ENCODE measurements at places on chromosomes 5 and 9.
A peak's percentile ranks its signal among the peaks of the same experiment; 100 is the strongest.

GRCh38 chr9:98707166-98708102, 1.3 kb downstream of the GABBR2 start:
- no peak for DNase-seq

DNA sequence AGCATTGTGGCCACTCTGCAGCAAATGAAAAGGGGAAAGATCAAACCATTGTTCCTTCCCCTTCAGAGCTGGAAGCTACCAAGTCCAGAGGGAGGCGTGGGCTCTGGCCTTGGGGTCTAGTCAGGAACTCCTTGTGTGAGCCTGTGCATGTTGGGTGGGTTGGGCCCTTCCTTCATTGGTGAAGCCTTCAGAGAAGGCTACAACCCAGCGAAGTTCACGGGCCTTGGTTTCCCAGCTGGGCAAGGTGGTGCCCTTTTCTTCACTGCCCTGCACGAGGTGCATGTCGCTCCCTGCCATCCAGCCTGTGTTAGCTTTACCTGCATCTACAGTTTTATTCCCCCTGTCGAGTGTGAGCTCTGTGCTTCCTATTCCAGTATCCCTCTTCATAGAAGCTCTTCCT, 84.7 kb downstream of the ZNF618 start:
- DNase-seq, result no peak

GRCh38 chr5:41921166-41921565, 3.9 kb upstream of the FBXO4 start:
- DNase-seq, result no peak

DNA sequence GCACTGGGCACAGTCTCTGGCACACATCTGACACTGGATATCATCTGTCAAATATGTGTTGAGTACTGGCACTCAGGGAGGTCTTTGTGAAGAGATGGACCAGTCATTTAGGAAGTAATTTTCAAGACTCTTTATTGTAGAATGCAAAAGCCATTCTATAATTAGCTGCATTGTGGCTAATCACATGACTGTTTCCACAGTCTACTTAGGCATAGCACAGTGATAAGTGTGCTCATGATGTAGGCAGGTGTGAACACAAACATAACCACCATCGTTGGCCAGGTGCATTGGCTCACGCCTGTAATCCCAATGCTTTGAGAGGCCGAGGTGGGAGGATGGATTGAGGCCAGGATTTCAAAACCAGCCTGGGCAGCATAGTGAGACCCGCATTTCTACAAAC, 62.2 kb downstream of the CFAP77 start:
- DNase-seq, result peak; percentile 48

DNA sequence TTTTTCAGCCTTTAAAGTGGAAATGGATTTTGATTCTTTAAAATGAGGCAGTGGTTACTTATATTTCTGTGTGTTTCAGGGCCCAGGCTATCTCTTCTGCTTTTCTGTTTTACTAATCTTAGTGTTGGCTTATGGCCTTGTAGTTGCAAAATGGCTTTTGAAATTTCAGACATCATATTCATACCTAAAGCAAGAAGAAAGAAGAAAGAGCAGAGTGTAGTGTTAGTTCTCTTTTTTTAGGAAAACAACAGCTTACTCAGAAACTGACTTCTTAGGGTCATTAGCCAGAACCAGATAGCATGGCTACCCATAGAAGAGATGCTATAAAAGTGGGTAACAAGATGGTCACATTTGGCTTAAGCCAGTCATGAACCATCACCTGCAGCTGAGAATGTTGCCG, 20.9 kb downstream of the ZBED3 start:
- DNase-seq, result no peak

GRCh38 chr5:154202379-154203260, 12.1 kb downstream of the GALNT10 start:
- DNase-seq, result no peak

- no peak for DNase-seq
Measured at GRCh38 chr9:136235709-136236455, 9.7 kb downstream of the QSOX2 start.

DNA sequence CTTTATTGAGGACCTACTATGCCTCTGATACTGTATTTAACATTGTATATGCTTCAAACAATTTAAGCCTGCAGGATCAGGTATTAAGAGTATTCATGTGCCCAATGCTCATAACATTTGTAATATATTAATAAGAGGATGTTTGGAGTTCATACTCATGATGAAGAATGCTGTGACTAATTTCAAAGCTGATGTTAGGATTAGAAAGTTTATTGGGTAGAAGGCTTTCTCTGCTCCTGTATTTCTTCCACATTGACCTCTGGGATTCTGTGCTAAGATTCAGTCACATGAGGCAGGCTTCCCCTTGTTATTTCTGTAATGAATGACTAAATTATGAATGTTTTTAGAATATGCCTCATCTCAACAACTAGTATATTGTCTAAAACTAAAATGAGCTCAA, 456.4 kb downstream of the NFIB start:
- DNase-seq, result no peak

GRCh38 chr5:76688836-76689235, 27.1 kb upstream of the F2R start:
- DNase-seq, result no peak
